ENCODE measurements at places on chromosomes 7 and 10.

DNA sequence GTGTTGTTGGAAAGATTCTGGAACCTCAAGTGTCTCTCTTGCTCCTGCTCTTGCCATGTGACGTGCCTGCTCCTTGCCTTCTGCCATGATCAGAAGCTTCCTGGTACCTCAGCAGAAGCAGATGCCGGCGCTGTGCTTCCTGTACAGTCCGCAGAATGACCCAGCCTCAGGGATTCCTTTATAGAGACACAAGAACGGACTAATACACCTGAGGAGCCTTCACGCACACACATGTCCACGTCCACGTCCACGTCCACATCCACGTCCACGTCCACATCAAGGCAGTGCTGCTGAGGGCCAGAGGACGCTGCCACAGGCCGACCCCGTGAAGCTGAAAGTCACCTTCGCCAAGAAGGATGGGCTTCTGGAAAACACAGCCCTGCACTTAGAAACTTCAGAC, 190.1 kb downstream of the MAD1L1 start:
- no peak for DNase-seq

DNA sequence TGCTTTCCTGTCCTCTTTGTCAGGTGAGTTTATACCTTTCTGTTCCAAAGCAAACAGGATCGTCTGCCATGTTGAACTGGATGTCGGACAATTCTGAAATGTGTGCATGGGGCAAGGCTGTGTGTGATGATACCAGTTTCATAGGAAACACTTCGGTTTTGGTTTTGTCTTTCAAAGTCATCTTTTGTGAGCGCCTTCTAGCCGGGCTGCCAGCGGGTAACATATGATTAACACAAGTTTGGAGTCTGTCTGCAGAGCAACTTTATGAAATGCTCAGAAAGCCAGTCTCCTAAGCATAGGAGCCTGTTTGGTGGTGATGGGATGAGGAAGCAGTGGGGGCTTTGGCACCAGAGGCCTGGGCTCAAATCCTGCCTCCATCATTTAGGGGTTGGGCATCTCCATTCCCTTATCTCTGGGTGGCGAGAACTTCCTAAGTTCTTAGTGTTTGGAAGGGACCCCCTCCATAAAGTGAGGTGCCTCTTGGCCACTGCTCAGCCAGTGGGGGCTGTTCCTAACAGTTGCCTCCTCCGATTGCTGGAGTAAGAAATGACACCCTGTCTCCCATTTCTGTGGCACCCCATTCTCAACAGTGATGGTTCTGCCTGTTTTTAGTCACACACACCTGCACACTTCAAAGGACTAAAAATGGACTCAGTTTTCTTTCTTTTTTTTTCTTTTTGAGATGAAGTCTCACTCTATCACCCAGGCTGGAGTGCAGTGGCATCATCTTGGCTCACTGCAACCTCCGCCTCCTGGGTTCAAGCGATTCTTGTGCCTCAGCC, 36.8 kb downstream of the CUX1 start:
- DNase-seq = no peak

GRCh38 chr10:3811291-3811870, 26.4 kb upstream of the KLF6 start:
- no peak for DNase-seq

DNA sequence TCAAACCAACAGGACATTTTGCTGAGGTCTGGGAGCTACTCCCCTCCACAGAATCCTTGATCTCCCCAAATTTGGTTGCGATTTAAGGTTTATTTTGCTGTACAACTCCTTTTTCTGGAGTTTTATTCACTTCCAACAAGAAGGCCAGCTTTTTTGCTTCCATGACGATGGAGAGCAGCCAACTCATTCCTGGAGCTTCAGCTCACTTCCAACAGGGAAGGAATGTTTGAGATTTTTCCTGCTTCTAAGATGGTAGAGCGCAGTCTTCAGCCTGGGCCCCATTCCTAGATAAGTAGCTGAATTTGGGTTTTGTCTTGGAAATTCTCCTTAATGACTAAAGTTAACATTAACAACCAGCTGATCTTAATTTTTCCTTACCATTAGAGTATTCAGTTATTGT, 30.9 kb upstream of the CREB3L2 start:
- no peak for DNase-seq

DNA sequence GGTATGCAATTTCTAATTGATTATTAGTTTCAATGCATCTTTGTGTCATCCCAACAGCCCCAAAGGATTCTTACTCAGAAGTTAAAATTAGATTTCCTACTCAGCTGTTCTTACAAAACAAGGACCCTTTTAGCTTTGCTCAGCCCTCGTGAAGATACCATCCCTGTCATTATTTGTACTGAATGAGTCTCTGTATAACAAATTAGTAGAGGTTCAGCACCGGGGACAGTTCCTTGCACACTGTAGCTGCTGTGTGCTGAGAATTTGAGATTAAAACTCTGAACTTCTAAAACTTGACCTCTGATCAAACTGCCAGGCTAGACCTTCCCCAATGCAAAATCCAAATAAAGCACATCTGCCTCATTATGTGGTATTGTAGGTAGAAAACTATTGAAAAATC, 299.1 kb downstream of the LHFPL3 start:
- no peak for DNase-seq

- no peak for DNase-seq
Measured at GRCh38 chr10:51862149-51862548, 162.8 kb upstream of the CSTF2T start.

GRCh38 chr10:85491652-85492051, 874.9 kb downstream of the GRID1 start:
- no peak for DNase-seq

DNA sequence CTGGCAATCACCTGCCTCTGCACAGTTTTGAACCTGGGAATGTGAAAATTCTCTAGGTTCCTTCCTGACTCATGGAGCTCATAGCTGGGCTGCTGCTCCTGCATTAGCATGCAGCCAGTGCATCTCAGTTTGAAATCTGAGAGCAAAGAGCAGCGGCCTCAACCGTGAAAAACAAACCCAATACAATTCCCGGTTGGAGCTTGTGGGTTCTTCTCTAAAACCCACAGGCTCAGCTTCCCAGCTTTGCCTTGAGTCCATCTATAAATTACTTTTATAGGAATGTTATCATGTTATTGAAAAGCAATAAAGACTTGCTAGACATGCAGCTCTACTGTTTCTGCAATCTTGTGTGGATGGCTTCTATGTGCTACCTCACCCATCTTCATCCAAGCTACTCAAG, 191.7 kb downstream of the CXCL12 start:
- DNase-seq = no peak

Measured in stimulated activated CD8-positive, alpha-beta memory T cell treated with anti-CD3 and anti-CD28 coated beads, Interleukin-15, amount 100 ng/mL, for 24 hours (primary cell).